ENCODE measurements at places on chromosomes 7 and 10.

DNA sequence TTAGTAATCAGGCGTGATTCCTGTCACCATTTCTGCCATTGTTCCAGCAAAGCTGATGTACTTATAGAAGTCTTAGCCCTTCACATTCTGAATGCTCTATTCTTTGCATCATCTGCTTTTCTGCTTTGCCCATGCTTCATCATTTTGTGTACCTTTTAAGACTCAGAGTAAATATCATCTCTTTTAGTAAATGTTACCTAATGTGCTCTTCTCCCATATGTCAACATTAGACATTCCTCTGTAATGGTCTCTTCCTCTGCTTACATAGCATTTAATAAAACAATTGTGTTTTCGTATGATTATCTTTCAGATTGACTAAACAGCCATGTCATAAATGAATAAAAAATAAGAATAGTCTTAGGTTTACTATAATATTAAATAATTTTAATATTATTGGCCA, 719.6 kb upstream of the GRM3 start:
- no peaks in the 10 kb centered on the region for H3K27me3 ChIP-seq
- H3K4me1 ChIP-seq, result no peaks in the 10 kb centered on the region
- no peaks in the 10 kb centered on the region for H3K36me3 ChIP-seq
- no peak overlapping the region for H3K27ac ChIP-seq

DNA sequence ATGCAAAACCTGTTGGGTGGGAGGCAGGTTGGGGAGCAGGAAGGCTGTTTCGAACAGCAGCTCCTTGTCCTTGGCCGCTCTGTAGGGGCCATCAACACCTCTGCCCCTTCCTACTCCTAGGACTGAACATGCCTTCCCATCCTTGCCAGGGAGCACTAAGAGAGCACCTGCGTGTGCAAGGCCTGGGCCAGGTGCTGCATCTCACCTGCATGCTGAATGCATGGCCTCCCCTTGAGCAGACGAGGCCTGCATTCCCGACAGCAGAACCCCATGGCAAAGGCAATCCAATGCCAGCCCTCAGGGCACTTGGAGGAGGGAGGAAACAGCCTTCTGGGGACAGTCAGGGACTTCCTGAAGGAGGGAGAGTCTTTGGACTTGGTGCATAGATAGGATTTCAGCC, 11.0 kb downstream of the VSIR start:
- DNase-seq, result no peak
- H3K27me3 ChIP-seq, result no peaks in the 10 kb centered on the region
- H3K4me1 ChIP-seq, result peaks cover 28% of the 10 kb centered on the region
- no peak overlapping the region for H3K27ac ChIP-seq
- no peak overlapping the region for H3K4me3 ChIP-seq

DNA sequence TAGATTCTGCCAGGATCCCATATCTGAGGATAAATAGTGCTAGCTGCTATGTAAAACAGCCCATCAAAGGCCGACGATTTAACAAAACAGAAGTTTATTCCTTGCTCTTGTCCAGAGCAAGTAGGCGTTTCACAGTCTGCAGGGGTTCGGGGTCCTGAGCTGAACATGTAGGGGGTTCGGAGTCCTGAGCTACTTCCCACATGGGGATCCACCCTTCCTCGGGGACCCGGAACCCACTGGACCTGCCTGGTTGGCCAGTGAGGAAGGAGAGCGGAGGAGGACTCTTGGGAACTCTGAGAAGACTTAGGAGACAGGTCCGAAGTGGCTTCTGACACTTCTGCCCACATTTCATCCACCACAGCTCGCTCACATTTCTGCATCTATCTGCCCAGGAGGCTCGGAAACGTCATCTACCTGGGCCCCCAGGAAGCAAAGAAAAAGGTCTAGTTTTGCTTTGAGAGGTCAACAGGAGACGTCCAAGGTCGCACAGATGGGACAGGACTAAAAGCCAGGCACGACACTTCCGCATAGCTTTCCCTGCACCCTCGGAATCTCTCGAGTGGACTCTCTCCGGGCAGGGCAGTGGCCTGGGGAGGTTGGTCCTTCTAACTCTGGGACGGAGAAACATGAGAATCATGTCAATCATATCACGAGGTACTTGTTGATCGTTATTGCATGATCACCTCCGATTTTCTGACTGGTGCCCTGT, 86.4 kb downstream of the MICALL2 start:
- peaks cover under 1% of the 10 kb centered on the region for H3K4me1 ChIP-seq
- H3K4me3 ChIP-seq, result no peak overlapping the region
- DNase-seq, result no peak
- no peak overlapping the region for H3K27ac ChIP-seq

DNA sequence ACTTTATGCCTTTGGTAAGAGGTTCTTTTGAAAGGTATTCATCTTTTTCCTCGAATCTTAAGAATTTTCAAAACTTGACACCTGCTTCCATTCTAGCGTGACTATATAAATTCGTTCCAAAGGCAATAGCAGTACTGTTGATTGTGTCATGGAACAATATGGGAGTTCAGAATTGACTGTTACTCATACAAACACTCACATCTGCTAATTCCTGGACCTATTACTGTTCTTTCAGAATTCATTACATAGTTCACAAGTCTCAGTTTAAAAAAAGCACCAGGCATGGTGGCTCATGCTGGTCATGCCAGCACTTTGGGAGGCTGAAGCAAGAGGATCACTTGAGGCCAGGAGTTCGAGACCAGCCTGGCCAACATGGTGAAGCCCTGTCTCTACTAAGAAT, 80.9 kb downstream of the CACNB2 start:
- H3K27ac ChIP-seq, result no peak overlapping the region
- no peaks in the 10 kb centered on the region for H3K36me3 ChIP-seq
- H3K4me3 ChIP-seq, result no peak overlapping the region

- peaks cover 40% of the 10 kb centered on the region for H3K27me3 ChIP-seq
- no peaks in the 10 kb centered on the region for H3K36me3 ChIP-seq
- peak within 1 kb of the TSS; percentile 95 for H3K4me3 ChIP-seq
- no peak within 1 kb of the TSS for H3K27ac ChIP-seq
- peaks cover 31% of the 10 kb centered on the region for H3K4me1 ChIP-seq
These were observed at the start of gene KCNMA1 for GRCh38 chr10:77637532-77638320. Gene KCNMA1 (minus strand): TSS chr10:77637808.

GRCh38 chr10:784403-785088, 95.1 kb upstream of the DIP2C start:
- H3K36me3 ChIP-seq, result no peaks in the 10 kb centered on the region
- H3K4me1 ChIP-seq, result peaks cover 10% of the 10 kb centered on the region
- H3K4me3 ChIP-seq, result peak overlapping the region; percentile 58
- H3K27me3 ChIP-seq, result peaks cover 10% of the 10 kb centered on the region
- no peak overlapping the region for H3K27ac ChIP-seq
- DNase-seq, result peak; percentile 66

DNA sequence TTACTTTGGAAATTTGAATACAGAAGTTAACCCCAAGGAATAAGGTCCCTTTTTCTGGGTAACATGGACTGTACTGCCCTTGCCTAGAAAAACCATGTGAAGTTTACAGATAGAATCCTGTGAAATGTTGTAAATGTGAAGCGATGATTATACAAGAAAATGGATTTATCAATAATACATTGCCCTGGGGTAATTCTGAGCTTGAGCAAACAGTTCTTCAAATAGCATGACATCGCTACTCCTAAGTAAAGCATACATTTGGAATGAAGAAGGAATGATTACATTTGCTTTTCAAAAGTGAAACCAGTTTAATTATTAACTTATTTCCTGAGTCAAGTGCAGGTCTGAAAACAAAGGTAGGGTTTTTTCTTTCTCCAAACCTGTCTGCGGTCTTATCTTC, 43.3 kb upstream of the FZD8 start:
- H3K4me3 ChIP-seq, result no peak overlapping the region
- H3K27ac ChIP-seq, result peak overlapping the region; percentile 19
- H3K36me3 ChIP-seq, result no peaks in the 10 kb centered on the region
- peaks cover 9% of the 10 kb centered on the region for H3K27me3 ChIP-seq
- peaks cover 12% of the 10 kb centered on the region for H3K4me1 ChIP-seq
- DNase-seq, result no peak

DNA sequence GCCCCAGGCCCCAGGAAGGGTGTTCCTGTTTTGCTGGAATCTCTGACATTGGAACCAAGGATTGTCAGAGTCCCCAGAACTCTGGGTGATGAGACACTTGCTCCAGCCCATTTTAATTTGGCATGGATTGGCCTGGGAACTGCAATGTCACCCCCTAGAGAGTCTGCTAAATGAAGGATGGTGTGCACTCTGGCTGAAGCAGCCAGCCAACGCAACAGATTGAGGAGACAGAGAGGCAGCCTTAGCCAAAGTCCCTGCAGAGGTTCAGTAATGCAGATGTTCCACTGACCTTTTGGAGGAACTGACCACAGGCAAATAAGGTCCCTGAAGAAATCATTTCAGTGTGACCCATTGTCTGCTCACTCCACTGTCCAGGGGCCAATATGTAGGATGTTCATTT, 13.4 kb downstream of the LRRC18 start:
- H3K4me3 ChIP-seq, result no peak overlapping the region
- H3K36me3 ChIP-seq, result no peaks in the 10 kb centered on the region
- no peak for DNase-seq

- H3K4me3 ChIP-seq, result no peak overlapping the region
- H3K4me1 ChIP-seq, result no peaks in the 10 kb centered on the region
- H3K36me3 ChIP-seq, result no peaks in the 10 kb centered on the region
- H3K27ac ChIP-seq, result no peak overlapping the region
- no peaks in the 10 kb centered on the region for H3K27me3 ChIP-seq
- no peak for DNase-seq
These were observed 2.6 kb upstream of the GIMAP4 start for GRCh38 chr7:150564566-150564965.

- peaks cover 14% of the 10 kb centered on the region for H3K36me3 ChIP-seq
- H3K4me1 ChIP-seq, result peaks cover 10% of the 10 kb centered on the region
- H3K4me3 ChIP-seq, result peak overlapping the region; percentile 85
- no peak for DNase-seq
- peak overlapping the region; percentile 91 for H3K27ac ChIP-seq
These were observed 519 bp downstream of the PITRM1 start for GRCh38 chr10:3172081-3172445.

DNA sequence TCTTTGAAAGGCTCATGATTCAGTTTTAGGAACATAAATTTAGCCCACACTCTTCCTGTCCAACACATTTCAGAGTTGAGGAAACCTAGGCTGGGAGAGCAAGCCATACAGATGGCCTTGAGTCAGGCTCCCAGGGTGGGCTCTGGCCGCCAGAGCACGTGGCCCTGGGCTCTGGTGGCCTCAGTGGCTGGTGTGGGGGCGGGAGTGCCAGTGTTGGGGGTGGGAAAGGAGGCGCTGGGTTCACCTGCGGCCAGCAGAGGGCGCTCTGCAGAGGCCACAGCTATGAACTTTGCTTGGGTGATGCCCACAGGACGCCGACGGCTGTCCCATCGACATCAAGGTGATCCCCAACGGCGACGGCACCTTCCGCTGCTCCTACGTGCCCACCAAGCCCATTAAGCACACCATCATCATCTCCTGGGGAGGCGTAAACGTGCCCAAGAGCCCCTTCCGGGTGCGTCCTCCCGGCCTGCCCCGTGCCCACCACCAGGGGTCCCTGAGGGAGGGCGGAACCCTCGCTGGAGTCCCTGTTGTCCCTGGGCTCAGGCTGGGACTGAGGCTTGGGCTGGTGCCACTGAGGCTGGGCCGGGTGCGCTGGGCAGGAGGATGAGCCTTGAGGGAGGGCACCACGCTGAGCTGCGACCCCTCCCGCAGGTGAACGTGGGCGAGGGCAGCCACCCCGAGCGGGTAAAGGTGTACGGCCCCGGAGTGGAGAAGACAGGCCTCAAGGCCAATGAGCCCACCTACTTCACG, 11.9 kb downstream of the FLNC start:
- H3K27me3 ChIP-seq, result no peaks in the 10 kb centered on the region
- DNase-seq, result no peak
- H3K36me3 ChIP-seq, result peaks cover 26% of the 10 kb centered on the region
- H3K4me3 ChIP-seq, result no peak overlapping the region
- H3K27ac ChIP-seq, result no peak overlapping the region

- H3K36me3 ChIP-seq, result no peaks in the 10 kb centered on the region
- peak overlapping the region; percentile 47 for H3K4me3 ChIP-seq
- H3K4me1 ChIP-seq, result peaks cover 17% of the 10 kb centered on the region
- peaks cover 46% of the 10 kb centered on the region for H3K27me3 ChIP-seq
- DNase-seq, result peak; percentile 41
These were observed 513 bp downstream of the TMEM178B start for GRCh38 chr7:141074162-141074991.

DNA sequence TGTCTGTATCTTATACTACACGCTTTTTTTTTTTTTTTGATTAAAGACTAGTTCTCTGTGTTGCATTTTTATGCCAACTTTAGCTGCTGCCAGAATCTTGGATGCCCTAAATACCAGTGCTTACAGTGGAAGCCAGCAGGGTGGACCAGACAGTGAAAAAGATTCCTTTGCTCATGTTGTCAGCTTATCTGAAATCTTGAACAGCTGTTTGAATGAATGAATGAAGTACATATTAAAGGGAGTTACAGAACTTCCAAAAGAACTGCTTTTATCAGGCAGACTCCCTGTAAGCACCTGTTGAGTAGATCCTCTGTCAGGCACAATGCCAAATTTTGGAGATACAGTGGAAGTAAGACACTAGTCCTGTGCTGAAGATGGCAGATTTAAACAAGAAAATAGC, 184.9 kb downstream of the PPP1R9A start:
- H3K27ac ChIP-seq, result no peak overlapping the region
- H3K4me3 ChIP-seq, result no peak overlapping the region
- no peak for DNase-seq
- peaks cover 49% of the 10 kb centered on the region for H3K4me1 ChIP-seq
- no peaks in the 10 kb centered on the region for H3K36me3 ChIP-seq

DNA sequence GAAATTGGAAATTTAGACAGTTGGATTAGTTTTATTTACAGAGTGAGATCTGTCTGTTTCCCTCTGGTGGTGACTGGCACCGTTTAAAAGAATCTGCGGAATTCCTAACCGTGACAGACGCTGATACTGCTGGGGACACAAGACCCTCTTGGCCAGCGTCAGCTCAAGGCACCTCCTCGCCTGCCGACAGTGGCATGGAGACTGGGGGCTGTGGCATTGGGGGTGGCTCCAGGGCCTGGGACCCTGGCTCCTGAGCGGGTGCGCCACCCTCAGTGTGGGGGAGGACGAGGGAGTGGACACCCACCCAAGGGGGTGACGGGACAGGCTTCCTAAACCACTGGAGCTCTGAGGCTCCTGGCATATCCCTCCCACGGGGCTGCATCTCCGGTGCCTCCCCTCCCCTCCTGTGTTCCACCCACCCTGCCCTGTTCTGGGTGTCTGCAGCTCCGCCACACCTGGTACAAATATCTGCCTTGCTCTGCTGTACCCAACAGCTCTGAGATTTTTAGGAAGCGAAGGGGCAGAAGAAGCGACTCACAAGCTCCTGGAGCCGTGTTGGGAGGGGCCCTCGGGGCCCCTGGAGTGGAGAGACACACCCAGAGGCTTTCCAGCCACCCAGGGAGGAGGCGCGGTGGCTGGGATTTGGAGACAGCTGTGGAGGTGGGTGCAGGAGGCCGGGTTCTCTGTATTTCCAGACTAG, 178.7 kb downstream of the DNAJB6 start:
- no peaks in the 10 kb centered on the region for H3K4me1 ChIP-seq
- H3K27me3 ChIP-seq, result peaks cover 16% of the 10 kb centered on the region
- H3K4me3 ChIP-seq, result no peak overlapping the region
- H3K36me3 ChIP-seq, result no peaks in the 10 kb centered on the region
- H3K27ac ChIP-seq, result no peak overlapping the region
- DNase-seq, result no peak

GRCh38 chr7:132603220-132603833, 27.1 kb upstream of the PLXNA4 start:
- no peaks in the 10 kb centered on the region for H3K4me1 ChIP-seq
- no peak overlapping the region for H3K4me3 ChIP-seq
- H3K36me3 ChIP-seq, result no peaks in the 10 kb centered on the region
- no peak overlapping the region for H3K27ac ChIP-seq
